ENCODE measurements at places on chromosomes 1 and 21.

DNA sequence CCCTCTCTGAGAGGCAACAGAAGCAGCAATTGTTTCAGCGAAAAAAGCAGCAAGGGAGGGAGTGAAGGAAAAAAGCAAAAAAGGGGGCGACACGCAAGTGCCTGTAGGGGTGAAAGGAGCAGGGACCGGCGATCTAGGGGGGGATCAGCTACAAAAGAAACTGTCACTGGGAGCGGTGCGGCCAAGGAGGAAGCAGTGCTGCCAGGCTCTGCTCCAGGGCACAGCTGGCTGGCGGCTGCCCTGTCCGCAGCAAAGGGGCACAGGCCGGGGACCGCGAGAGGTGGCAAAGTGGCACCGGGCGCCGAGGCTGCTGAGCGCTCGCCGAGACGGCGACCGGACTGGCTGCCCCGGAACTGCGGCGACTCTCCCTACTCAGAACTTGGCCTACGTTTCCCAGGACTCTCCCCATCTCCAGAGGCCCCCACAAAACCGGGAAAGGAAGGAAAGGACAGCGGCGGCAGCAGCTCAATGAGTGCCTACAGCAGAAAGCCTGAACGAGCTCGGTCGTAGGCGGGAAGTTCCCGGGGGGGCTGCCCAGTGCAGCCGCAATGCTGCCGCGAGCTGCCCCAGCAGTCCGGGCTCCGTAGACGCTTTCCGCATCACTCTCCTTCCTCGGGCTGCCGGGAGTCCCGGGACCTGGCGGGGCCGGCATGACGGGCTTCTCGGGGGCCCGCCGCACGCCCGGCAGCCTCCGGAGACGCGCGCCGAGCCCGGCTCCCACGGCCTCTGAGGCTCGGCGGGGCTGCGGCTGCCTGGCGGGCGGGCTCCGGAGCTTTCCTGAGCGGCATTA lies 1.0 kb upstream of the CDKN2C start:
- DNase-seq = peak; percentile 59

DNA sequence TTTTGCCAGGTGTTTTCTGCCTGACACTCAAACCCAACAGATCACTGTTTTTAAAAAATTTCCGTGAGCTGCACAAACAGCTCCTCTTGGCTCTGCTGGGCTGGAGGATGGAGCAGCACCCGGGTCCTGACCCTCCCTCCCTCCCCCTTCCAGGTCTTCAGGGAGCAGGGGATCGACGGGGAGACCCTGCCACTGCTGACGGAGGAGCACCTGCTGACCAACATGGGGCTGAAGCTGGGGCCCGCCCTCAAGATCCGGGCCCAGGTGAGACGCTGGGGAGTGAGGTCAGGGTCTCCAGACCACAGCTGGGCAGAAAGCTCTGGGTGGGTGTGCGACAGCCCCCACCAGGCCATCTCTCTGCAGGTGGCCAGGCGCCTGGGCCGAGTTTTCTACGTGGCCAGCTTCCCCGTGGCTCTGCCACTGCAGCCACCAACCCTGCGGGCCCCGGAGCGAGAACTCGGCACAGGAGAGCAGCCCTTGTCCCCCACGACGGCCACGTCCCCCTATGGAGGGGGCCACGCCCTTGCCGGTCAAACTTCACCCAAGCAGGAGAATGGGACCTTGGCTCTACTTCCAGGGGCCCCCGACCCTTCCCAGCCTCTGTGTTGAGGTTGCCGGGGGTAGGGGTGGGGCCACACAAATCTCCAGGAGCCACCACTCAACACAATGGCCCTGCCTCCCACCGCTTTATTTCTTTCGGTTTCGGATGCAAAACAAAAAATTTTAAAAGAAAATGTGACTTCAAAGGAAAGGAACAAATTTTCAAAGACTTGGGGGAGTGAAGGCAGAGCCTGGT lies 15.3 kb downstream of the NOC2L start:
- DNase-seq = no peak

GRCh38 chr1:235304549-235305451 lies 23.2 kb downstream of the ARID4B start:
- no peak for DNase-seq

DNA sequence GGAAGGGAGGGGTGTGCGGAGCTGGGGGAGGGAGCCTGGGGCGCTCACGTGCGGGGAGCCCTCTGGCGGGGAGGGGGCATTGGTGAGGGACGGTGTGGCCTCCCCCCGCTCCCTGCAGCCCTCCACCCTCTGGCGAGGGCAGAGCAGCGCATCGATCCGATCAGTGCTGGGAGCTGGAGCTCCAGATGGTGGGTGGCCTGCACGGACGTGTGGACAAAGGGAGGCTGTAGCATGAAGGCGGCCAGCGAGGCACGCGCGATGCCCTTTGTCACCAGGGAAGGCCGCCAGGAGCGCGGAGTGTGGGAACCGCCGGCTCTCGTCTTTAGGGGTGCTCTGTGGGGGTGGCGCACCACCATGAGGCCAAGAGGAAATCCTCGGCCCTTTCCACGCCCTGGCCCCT lies 5.4 kb upstream of the HES5 start:
- DNase-seq = no peak

DNA sequence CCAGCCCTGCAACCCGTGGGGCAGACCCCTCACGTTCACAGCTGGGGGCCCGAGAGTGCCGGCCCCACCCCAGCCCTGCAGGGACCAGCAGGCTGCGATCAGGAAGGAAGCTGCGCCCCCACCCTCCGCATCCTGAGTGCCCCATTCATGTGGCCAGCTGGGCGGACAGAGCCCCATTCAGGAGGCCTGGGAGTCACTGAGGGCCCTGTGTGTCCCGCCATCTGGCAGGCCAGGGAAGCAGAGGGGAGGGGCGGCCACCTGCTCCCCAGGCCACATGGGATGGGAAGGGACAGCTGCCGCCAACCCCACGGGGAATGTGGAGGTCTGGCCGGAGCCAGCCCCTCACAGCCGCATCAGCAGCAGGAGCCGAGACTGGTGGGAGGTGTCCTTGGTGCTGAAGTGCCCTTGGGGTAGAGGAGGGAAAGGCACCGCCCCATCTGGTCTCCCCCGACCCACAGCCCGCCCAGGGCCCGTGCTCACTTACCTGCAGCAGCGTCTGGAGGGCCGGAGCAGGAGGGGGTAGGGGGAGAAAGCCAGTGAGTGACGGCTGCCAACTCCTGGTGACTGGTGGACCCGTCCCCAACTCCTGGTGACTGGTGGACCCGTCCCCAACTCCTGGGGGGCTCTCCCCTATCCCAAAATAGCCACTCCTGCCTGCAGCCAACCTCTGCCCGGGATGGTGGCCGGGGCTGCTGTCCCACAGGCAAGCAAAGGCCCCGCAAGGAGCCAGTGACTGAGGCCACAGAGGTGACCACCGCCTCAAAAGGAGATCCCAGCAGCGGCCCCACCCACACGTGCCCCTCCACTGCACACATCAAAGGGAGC lies 8.7 kb downstream of the ACAP3 start:
- DNase-seq = no peak

DNA sequence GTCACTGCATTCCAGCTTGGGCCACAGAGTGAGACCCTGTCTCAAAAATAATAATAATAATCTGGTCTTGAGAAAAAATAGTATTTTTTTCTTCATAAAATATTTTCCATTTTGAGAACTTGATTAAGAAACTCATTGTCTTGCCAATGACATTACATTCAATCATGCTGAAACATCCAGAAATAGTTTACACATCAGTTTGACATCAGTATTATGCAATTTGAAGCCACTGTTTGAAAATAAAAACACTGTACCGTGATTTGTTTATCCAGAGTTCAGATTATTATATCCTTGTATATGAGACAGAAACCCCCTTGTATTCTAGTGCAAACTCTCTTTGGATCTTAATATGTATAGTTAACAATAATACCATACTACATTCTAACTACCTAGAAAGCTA lies 6.9 kb downstream of the FMO2 start:
- no peak for DNase-seq

GRCh38 chr1:13813398-13814012 lies 113.5 kb downstream of the PRDM2 start:
- DNase-seq = no peak

DNA sequence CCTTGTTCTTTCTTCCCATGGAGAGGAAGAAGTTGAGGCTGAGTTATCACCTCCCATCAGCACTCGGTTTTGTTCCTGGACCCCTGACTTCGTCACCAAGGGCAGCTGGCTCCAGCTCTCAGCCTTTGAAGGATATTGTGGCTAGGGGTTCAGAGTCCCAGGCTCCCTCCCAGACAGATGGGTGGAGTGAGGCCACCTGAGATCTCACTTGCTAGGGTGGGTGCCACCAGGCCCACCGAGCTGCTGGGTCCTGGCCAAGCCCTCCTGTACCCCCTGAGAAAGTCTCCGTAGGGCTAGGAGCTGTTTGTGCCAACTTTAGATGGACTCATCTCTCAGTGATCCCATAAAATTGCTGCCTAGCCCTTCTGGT lies 6.9 kb downstream of the MX2 start:
- no peak for DNase-seq

- no peak for DNase-seq
Measured at GRCh38 chr21:39721885-39722284, 23.1 kb upstream of the IGSF5 start.

DNA sequence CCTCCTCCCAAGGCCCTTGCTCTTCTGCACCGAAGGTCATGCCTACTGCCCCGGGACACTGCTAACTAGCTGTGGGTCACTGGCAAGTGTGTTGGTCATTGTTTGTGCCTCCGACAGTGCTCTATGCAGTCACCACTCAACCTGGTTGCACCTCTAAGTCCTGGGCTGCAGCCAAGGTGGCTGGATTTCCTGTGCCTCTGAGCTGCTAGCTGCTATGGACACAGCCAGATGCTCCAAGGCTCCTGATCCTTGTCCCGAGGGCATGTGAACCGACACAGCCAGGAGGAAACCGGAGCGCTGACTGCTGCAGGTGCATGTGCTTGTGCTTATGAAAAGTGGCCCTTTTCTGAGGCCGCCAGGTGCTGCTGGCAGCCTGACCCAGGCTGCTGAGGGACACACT lies 14.7 kb upstream of the SPOCD1 start:
- no peak for DNase-seq

DNA sequence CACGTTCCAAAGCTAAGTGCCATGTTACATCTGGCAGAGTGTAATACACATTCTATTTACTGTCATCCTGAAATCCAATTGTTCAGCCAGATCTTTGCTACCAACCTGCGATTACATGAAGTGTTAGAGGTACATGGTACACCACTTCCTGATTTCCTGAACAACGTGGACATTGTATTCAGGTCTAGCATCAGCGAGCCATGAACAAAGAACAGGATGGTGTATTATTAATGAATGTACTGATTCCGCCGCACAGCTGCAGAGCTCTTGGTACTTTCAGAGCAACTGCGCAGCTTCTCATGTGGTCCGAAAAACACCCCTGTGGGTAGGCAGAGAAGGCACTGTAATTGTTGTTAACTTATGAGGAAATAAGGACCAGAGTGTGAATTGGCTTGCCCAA lies 511.4 kb downstream of the AJAP1 start:
- DNase-seq = no peak

DNA sequence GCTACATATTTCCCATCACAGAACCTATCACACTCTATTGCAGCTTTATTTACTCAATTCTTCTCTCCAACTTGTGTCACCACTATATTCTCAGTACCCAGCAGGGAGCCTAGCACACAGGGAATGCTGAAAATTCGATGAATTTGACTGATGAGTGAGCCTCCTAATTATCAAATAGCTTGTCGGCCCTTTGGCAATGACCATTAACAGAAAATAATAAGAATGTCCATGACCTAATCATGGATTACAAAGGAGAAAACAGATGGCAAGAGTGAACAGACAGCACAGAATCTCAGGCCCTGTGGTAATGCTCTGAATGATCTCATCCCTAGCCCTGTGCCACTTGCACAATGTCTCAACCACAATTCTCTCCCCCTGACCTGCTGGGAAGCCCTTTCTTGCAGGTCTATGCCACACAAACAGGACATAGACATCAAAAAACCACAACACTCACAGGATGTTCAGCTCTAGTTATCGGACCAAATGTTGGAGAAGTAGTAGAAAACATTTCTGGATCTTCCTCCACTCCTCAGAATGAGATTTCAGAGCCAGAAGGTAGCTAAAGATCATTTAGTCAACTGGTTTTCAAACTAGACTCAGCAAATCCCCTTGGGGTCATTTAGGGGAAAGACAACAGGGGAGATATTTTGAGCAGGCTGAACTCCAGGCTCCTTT lies 68.4 kb downstream of the LUZP1 start:
- no peak for DNase-seq

- no peak for DNase-seq
Measured at GRCh38 chr1:11188858-11189451, at the start of gene ANGPTL7. Gene ANGPTL7 (plus strand): TSS chr1:11189355. CDS start chr1:11189580, 225 bp downstream.

DNA sequence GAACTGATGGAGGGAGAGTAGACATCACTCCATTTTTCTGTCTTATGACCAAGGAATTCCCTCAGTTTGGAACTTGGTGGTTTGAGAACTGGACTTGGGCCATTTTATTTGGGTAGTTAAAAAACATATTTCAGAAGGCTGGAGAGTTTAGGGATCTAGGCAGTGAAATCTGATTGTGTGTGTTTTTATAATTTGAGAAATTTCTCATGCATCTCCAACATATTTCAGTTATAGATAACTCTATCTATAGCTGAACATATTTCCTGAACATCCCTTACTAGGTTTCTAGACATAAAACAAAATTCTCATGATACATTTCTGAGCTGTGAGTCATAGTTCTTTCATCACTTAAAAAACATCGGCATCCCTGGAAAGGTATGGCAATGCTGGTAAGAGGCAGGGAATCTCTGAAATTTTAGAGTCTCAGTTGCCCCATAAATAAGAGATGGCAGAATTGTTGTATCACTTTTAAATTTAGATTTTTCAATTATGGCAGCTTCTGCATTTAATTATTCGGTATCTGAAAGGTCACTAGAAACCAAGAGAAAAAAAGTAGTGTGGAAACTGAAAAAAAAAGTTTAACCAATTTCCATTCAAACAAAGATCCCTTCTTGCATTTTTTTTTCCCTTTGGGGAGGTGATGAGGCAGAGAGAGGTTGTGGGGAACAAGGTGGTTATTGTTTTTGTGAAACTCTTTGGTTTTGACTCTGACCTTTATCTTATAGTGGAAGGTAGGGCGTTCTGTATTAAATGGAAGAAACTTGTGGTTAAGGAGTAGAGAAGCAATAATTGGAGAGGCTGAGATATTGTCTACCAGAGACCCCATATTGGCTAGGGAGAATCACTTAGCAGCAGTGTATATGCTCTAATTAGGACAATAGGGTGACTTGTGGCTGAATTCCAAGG lies 102.9 kb downstream of the FASLG start:
- no peak for DNase-seq

DNA sequence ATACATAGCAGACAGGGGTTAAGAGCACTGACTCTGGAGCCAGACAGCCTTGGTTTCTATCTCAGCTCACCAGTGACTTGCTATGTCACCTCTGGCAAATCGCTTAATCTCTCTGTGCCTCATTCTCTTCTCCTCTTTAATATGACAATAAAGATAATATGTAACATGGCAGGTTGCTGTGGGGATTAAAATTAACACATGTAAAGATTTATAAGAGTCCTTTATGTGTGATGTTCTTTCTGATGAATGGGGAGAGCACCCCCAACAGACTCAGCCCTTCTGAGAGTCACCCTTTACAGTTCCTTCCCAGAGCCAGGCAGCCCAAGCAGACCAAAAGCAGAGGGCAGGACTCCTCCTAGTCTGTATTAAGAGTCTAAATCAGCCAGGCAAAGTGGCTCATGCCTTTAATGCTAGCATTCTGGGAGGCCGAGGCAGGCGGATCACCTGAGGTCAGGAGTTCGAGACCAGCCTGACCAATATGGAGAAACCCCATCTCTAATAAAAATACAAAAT lies 76.5 kb upstream of the SDC3 start:
- DNase-seq = no peak

- DNase-seq = no peak
Measured at GRCh38 chr1:54721719-54722118, 6.1 kb downstream of the TTC4 start.

All from mucosa of descending colon (tissue), 3 donors.